ENCODE measurements at places on chromosomes 3 and 15.

- DNase-seq = no peak
Measured at GRCh38 chr3:61663356-61664104, 102.2 kb downstream of the PTPRG start.

DNA sequence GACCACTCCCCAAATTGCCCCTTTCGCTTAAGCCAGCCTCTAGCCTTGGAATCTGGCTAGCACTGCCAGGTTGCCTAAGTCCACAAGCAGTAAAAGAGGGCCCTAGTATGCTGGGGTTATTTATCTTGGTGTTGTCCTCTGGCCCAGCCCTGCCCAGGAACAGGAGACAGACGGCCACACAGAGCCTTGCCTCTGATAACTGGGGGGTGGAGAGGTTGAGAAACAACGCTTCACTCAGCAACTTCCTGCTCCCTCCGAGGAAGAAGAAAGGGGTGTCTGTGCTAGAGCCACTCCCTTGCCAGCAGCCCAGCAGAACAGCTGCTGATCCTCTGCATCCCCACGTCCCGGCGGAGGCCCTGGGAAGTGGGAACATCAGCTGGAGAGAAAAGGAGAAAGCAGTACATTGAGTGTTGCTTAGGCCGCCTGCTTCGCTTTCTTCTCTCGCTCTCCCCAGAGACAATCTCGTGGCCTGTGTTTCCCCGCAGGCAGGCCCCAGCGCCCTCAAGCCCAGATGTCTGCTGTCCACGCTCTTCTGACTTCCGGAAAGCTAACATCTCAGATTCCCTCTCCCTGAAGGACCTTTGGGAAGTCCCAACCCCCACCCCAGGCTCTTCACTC, 22.6 kb upstream of the C3orf70 start:
- no peak for DNase-seq

DNA sequence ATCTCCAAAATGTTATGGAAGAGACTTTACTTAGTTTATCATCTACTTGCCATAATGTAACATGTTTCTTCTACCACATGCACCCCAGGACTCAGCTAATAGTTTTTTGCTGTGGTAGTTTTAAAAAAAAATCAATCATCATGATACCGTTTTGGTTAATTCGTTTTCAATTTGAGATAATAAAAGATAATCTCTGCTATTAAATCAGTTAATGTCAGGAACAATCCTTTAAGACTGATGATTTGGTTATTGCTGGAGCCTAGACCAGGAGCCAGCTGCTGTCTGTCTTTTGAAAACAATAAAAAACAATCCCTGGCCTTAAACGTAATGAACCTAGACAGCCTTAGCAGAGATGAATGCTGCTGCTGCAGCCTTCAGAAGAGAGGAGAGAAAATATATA, 403.7 kb downstream of the OXSM start:
- DNase-seq = no peak

DNA sequence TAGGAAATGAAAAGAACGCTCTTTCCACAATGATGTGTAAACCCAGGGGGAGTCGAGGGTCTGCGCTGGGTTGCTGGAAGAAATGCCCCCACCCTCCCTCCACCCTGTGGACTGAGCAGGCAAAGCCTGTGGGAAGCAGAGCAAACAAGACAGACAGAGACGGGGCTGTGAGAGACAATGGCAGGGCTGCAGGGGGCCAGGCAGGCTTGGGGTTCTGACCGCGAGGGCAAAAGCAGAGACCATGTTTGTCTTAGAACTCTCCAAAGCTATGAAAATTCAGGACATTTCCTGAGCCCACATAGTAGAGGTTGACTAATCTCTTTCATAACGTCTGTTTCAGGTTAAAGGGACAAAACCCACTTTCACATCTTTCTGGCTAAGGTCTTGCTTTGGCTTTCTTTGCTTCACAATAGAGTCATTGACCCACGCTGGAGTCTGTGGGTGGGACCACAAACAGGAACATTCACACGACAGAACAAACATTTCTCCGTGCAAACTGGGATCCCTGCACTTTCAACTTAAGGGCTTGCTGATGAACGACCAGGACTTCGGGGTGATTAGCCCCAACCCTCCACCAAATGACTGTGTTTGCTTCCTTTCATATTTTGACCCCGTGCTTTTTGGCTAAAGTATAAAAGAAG, 156.0 kb upstream of the TPM1 start:
- no peak for DNase-seq

DNA sequence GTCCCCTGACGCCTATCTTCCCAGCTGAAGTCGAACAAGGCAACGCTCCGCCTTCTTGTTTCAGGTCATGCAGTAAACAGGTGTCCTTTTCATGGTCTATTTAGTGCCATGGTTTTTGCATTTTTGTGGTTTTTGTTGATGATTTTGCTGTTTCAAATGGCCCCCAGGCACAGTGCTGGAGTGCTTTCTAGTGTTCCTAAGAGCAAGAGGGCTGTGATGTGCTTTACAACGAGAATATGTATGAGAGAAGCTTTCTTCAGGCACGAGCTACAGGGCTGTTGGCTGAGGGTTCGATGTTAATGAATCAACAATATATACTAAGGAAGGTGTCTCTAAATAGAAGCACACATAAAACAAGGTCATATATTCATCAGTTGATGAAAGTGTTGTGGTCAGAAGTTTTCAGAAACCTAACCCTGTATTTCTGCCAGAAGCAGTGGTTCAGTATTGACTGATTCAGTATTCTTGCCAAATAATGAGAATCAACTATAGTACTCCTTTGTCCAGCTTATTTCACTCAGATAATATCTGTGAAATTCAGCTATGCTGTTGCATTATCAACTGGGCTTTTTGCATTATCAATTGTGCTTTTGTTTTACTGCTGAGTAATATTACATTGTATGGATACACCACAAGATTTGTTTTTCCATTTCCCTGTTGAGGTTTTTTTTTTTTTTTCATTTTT, 18.5 kb downstream of the LIMD1 start:
- no peak for DNase-seq

DNA sequence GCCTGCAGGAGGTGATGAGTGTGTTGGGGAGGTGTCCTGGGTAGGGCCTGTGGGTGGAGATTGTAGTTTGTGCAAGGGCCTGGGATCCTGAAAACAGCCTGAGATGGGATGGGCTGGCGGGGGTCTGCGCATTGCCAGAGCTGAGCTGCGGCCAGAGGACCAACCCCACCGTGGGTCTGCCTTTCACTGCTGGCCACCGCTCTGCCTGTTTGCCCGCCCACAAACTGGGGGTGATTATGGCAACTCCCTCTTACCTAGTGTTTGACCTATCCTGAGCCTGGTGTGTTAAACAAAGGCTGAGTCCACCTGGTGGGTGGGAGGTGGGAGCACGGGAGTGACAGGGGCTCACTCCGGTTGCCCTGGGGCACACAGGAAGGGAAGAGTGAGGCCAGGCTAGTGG, 9.8 kb downstream of the ABTB1 start:
- DNase-seq = no peak

DNA sequence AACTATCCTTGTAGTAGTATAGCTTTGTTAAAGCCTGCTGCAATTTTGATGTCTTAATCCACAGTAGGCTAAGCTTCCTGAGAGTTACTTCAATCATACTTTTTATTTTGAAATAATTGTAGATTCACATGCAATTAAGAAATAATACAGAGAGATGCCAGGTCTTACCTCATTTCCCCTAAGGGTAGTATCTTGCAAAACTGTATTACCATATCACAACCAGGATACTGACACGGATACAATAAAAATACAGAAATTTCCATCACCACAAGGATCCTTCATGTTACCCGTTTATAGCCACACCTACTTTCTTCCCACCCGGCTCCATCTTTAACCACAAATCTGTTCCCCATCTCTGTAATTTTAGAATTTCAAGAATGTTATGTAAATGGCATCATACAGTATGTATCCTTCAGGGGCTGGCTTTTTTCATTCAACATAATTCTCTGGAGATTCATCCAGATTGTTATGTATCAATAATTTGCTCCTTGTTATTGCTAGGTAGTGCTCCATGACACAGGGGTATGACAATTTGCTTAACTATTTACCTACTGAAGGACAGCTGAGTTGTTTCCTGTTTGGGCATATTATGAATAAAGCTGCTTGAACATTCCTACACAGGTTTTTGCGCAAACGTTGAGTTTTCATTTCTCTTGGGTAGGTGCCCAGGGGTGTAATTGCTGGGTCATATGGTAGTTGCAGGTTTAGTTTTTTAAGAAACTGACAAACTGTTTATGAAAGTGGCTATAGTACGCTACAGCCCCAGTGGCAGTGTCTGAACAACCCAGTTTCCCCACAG, 21.6 kb downstream of the BDH1 start:
- peak; percentile 57 for DNase-seq

- DNase-seq = no peak
Measured at GRCh38 chr15:31335989-31336592, 9.5 kb downstream of the KLF13 start.

- no peak for DNase-seq
Measured at GRCh38 chr15:68047826-68048225, 6.3 kb upstream of the PIAS1 start.

DNA sequence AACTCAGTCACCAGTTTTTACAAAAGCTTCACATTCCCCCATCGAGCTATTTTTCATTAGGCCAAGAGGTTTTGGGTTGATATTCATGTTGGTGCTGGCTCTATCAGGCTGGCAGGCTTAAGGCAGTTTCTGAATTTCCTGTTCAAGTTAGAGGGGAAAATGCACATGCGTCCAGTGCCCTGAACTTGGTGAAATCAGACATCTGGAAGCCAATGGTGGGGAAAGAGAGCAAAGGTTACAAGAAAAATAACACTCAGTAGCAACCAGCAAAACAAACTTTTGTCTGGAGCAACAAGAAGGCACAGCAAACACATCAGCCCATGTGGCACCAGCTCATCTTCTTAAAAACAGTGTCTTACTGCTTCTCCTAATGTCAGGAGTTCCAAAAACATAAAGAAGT, 155.6 kb upstream of the TSC22D2 start:
- DNase-seq = no peak

DNA sequence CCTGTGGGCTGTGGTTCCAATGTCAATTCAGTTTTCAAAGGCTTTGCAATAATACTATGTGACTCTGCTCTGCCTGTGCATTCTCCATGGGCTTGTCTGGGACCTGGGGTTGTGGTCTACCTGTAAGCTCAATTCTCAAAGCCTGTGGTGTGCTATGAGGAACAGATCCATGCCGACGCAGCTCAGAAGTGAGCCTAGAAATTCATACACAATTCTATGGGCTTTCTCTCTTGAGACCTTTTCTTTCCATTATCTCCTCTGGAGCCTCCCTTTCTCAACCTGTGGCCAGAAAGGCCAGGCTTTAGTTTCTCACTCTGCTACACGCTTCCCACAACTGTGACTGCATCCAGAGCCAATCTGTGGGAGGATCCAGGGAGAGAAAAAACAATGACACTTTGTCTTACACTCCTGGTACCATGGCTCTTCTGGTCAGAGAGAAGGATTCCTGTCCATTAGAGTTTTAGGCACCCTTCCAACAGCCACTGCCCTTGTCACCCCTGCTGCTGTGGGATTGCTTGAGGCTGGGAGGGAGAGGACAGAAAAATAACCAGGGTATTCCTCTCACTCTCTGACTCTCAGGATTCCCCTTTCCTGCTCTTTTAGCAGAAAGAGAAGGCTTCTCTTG, 34.1 kb upstream of the KLF13 start:
- DNase-seq = no peak

DNA sequence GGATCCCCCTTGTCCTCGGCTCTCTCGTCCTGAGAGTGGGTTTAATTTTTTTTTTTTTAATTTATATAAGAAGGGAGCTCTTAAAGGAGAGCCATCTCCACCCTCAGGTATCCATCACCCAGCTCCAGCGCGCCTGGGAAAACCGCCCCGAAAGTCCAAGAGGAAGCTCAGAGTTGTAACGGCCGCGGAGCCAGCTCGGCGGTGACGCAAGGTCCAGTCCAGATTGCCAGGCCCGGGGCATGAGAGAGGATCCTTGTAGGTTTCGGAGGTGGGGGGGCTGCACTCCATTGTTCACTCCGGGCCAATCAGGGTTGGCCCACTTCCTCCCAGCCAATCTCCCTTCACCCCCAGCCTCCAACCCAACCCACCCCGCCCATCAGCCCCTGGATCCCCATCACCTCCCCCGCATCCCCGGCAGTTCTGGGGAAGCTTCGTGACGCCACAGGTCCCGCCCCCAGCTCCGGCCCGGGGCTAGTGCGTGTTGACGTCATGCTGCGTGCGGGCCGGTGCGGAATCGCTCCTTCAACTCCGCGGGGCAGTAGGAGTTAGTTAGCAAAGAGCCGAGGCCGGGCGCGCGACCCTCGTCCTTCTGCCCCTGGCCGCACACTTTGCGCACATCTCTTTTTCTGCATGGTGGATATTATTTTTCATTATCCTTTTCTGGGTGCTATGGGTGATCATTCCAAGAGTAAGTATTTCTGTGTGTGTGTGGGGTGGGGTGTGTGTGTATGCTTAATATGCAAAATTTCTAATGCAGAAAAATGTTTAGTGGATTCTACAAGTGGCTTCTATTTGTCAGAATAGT, at the start of gene ISL2:
TSS of gene ISL2 (plus strand) at position 520 of the 805 bp plus-strand sequence. CDS start at position 631, 111 bp downstream.
- DNase-seq = no peak

- no peak for DNase-seq
Measured at GRCh38 chr3:48414376-48415250, 15.3 kb downstream of the PLXNB1 start.

DNA sequence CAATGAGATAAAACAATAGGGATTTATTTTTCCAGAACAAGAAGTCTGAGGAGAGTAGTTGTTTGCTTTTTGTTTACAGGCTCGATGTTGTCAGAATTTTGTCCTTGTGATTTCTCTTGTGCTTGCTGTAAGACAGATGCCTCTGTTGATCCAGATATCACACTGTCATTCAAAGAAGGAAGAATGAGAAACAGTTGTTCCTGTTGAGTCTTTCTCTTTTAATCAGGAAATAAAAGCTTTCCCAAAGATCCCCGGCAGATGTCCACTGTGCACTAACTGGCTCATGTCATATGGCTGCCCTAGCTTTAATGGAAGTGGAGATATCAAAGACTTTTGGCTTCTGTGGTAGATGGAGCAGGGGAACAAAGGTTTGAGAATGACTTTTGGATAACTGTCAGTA, 6.8 kb downstream of the SERPINI1 start:
- DNase-seq = no peak

DNA sequence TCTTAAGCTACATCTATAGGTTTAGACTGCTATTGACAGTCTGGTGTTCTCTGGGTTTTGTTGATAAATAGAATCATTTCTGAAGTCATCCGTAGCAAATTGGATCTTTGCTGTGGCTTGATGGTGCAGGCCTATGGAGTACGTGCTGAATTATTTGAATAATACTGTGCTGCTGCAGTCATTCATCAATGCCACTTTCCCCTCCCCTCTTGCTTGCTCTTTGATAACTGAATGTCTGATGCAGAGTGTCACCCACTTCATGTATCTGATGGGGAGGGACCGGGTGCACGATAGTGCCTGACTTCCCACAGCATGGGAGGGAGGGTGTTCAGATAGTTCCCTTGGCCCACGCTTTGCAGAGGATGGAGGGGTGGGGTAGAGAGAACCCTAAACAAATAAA, 179.9 kb downstream of the AGBL1 start:
- no peak for DNase-seq

GRCh38 chr3:59341459-59341858, 291.6 kb upstream of the CFAP20DC start:
- DNase-seq = no peak

DNA sequence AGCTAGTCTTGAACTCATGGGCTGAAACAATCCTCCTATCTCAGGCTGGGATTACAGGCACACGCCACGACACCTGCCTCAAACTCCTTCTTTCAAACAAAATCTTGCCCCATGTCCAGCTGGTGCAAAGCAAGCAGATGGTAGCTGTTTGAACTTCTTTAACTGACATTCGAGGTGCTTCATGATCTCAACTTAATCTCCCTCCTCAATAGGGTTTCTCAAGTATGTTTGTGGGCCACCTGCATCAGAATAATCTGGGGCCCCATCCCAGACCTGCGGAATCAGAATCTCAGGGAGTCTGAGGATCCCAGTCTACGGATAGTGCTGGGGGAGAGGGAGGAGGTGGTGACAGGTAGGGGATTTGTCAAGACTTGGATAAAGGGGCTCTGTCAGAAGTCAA, 20.9 kb upstream of the TRH start:
- DNase-seq = no peak

GRCh38 chr3:64848822-64849221, 161.0 kb upstream of the ADAMTS9 start:
- no peak for DNase-seq

Measured in AG09309 (cell line).